ENCODE measurements at places on chromosomes 1 and 21.

DNA sequence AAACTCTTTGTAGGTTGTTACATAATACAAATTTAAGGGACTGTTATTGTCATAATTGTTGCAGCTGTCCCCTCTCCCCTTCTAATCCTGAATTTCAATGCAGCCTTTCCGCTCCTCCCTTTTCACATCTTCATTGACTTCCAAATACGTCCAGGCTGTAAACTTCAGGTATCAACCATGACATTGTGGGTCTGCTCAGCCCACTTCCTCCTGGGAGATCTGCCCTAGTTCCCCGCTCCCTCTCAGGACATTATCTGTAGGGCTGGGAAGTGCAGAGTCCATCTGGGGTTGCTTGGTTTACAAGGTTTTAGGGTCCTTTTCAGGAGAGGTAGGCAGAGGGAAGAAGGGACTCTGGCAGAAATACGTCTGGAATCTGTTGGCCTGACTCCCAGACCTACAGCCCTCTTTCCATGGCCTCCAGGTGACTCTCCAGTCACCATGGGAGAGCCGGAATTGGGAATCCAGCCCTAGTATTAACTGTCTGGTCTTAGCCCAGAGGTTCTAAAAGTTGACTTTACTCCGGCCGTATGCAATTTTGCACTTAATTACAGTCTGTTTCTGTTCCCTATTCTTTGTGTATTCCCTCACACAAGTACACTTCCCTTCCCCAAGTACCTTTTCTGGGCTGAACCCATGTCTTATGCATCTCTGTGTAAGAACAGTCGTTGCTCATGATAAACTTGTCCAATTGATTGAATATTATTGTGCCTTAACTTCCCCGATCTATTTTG lies 4.7 kb upstream of the DENND2D start:
- no peak for DNase-seq

- no peak for DNase-seq
Measured at GRCh38 chr1:243572940-243573339, 277.1 kb downstream of the AKT3 start.

DNA sequence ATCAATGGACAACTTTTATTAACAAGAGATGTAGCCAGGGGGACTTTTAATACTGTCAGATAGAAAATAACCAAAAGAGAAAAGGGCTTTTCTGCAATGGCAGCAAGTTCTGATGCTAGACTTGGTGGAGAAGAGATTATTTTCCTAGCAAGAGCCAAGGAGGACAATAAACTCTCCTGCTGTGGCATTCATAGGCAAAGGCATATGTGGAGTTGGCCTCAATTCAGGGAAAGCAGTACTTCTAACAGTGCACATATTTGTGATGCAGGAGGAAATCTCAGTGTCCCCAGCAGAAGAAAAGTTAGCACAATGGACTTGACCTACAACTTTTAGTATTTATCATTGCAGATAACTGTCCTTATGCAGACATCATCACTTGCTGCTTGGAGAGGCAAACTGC lies 75.1 kb upstream of the GRIK1 start:
- DNase-seq, result no peak

DNA sequence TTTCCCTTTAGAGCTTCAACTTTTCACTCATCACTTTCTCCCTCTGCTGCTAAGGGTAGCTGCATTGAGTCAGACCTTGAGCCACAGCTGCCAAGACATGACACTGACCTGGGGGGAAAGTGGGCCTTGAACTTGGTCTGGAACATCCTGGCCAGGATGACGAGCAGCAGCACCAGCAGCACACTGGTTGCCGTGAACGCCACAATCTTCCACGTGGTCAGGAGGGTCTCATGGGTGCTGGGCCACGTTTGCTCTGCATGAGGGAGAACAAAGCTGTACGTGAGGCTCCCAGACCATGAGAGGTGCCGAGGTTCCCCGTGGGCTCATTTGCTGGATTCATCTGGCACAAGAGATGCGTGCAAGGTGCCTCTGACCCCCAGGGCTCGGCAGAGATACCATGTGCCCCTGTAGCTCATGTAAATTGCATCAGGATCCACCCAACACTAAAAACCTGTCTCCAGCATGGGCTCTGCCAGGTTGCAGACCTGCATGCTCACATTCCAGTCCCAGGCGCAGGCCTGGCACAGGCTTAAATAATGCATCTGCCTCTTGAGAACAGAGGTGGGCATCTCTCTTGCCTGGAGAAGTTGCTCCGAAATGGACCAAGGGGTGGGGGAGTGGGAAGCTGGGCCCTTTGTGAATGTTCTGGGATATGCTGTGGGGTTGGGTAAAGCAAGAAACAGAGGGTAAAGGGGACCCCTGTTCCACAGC lies 84.6 kb upstream of the TLR5 start:
- DNase-seq, result no peak

DNA sequence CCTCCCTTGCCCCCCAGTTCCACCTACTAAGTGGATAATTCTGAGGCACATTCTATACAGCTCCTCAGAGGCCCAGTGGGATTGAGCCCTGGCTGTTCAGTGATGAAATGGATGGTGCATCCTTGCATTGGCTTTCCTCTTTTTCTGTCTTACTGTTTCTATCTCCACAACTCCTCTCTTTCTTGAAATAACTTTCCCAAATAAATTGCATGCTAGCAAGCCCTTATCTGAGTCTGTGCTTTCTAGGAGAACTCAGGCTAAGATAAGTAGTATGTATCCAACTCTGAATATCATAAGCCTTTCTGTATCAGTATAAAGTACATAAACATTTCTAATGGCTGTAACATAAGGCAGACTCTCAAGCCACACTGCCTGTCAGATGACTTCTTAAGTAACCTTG lies 603.8 kb upstream of the USP24 start:
- no peak for DNase-seq

DNA sequence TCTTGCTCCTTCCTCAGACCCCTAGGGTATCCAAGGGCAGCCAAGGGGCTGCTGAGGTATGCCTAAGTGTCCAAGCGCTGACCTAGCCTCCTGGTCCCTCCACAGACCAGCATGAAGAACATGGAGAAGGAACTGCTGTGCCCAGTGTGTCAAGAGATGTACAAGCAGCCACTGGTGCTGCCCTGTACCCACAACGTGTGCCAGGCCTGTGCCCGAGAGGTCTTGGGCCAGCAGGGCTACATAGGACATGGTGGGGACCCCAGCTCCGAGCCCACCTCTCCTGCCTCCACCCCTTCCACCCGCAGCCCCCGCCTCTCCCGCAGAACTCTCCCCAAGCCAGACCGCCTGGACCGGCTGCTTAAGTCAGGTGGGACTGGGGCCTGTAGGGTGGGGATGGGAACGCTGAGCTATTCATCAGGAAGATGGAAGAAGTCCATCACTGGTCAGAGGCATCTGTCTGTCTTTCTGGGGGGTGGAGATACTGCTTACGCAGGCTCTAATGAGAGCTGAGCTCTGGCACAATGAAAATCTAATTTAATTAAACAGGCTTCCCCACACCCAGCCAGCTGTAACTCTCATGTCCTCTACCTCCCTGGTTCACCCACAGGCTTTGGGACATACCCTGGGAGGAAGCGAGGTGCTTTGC lies 1.8 kb downstream of the TRIM46 start:
- no peak for DNase-seq

DNA sequence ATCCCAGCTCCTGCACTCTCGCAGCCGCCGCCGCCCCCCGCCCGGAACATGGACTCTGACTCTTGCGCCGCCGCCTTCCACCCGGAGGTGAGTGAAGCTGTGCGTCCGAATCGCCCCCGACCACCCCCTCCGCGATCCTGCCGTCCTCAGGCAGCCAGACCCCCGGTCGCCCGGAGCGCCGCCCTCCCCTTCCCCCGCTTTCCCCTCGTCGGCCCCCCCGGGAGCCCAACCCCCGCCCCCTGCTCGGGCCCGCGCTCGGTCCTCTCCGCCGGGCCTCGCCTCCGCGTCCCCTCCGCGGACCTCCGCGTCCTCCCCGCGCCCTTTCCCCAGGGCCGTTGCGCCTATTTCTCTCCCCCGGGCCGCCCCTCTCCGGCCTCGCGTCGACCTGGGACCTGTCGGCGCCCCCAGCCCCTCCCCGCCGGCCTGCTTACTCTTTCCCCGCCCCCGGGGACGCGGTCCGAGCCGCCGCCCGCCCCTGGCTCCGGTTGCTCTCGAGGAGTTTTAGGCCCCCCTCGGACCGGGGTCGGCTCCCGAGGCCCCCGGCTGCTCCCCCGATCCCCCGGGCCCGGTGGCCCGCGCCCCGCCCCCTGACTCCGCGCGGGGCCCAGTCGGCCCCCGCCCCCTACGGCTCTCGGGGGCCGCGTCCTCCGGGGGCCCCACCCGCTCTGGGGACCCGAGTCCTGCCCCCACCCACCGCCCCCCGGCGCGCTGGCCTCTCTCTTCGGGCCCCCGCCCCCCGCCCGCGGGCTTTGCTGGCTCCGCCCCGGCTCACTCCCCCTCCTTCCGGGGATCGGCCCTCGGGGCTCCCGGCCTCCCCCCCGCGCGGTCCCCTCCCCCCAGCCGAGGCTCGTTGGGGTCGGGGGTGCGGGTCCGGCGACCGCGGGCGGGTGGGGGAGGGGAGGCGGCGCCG lies 743 bp downstream of the PHF13 start:
- DNase-seq, result no peak

Measured in caudate nucleus (tissue), 63 donors.